ENCODE measurements at places on chromosomes 5 and 9.

DNA sequence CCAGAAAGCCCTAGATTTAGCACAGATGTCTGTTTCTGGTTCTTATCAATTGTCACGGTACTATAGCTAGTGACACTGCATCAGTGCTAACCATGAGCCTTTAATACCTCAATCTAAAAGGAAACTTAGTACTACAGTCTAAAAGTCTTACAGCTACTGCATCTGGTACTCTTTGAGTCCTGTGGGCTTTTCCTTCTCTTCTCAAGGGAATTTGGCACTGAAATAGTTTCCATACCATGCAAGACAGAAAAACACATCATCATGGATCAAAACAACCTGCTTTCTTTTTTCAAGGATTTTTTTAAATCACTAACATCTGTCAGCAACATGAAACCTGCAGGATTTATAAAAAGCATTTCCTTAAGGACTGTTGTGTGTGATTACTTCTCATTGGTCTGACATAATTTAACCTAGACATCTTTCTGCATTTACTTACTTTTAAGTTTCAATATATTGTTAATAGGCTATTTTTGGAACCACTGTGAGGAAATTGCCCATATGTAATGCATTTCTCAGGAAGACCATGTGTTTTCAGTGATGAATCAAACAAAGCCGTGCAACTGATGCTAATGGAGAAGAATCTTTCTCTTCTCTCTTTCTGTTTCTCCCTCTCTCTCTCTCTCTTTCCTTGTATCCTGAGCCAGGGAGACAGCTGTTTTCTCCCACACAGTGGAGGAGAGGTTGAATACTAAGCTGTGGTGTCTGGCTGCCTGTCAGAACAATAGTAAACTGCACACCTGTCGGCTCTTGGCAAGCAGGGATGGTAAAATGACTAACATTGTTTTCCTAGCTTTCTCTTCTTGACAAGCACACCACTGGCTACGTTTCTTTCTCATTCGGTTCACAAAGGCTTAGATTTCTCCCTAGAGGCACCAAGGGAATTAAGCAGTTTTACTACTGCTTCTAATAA is 273.4 kb downstream of the CSNK1G3 start:
- DNase-seq = peak; percentile 91

GRCh38 chr9:134061688-134062371 is 6.0 kb downstream of the BRD3 start:
- no peak for DNase-seq

- no peak for DNase-seq
These were observed 126.8 kb upstream of the PTPN3 start for GRCh38 chr9:109624896-109625295.

DNA sequence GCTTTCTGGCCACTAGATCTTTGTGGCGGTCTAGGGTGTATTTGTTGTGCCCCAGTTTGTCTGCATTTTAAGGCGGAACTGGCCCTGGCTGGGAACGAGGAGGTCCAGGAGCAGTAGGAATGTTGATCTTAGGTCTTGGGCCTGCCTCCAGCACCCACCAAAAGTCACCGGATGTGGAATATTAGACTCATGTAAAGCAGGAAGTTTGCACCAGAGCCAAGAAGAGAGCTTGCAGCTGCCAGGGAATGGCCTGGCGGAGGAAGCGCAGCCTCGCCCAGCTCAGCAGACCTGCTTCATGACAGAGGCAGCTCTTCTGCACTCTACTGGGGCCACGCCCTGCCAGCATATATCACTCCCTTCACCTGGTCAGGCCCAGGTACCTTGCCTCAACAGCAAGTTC is 3.3 kb downstream of the GPX3 start:
- no peak for DNase-seq

GRCh38 chr5:168209244-168209995 is 82.0 kb upstream of the WWC1 start:
- peak; percentile 65 for DNase-seq

- no peak for DNase-seq
These were observed 1.6 kb upstream of the FOXD1 start for GRCh38 chr5:73450137-73450536.

GRCh38 chr9:122897969-122898368 is 7.2 kb downstream of the RC3H2 start:
- DNase-seq = no peak

- DNase-seq = peak; percentile 50
These were observed 1.7 kb upstream of the POMT1 start for GRCh38 chr9:131500939-131501541.

DNA sequence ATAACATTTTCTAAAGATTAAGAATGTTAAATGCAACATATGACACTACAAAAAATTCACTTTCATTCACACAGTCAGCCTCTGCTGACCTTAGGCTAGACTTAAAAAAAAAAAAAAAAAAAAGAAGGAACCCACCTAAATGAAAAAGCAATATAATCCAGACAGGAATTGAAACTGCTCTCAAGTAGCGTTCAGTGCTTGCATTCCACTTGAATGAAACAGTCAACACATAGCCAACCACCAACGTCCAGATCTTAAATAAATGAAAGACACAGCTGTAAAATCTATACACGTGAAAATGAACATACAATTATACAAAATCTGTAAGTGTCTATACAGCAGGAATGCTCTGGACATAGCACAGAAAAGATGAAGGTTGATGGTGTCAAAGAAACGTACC is 11.4 kb downstream of the TMEM245 start:
- peak; percentile 77 for DNase-seq

GRCh38 chr5:126865299-126865698 is 88.4 kb downstream of the LMNB1 start:
- DNase-seq = peak; percentile 68

DNA sequence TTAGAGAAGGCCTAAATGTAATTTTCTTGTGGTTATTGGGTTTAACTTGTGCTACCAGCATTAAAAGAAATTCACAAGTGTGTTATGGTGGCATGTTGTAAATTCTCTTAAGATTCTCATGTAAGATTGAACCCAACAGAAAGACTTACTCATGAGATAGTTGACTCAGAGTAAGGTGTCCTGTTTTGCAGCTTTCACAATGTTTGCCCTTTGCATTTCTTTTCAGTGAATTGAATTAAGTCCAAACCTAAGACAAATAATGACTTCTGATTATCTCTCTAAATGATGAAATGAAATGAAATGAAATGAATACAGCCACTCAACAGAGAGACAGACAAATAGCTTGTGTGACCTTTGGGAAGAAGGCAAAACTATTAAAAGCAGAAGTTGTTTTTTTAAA is 1696.9 kb upstream of the WWC1 start:
- DNase-seq = no peak

DNA sequence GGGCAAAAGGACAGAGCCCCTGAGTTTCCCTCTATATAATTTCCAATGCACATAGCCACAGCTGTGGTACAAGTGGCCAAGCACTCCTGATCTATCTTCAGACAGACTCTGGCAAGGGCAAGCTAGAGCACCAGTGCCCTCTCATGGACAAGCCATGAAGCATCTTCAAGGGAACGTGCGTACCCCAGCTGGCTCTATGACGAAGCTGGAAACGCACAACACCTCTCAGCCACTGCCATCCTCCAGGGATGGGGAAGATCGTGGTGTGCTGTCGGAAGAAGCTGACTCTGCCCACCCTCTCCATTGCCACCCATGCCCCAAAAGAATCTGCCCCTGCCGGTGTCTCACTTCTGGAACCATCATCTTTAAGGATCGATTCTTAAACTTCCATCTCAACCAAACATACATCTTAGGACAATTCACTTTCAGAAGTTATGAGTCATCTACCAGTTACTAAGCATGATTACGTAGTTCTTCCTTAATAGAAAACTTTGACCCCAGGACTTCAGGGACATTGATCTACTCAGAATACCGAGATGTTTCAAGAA is 482.9 kb downstream of the AGTPBP1 start:
- peak; percentile 77 for DNase-seq

DNA sequence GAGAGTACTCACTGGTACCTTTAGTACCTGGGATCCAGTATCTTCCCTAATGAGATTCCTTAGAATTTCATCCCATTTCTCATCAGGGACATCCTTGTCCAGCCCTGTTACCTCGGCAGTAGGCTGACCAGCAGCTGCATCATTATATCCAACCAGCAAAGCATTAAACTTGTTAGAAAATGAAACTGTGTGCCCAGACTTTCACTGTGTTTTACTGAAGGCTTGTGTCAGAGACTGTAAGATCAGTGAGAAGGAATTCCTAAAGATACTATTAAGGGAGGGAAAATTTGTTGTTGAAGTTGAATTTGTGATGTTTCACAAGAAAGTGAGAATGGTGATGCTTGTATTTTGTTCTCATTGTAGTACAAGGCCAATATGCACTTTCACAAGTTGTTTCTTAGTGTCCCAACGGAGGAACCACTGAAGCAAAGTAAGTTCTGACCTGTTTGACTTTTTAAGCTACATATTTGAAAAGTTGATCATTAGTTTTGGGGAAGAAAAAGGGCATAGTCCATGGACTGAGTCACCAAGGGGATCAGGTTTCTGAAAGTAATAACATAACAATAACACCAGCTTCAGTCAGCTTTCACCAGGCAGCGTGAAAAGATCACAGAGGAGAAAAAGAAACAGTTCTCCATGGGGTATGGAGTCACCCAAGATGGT is 48.8 kb downstream of the GRAMD2B start:
- DNase-seq = peak; percentile 86

GRCh38 chr5:159805021-159805420 is 111.3 kb upstream of the ADRA1B start:
- DNase-seq = peak; percentile 33

- peak; percentile 63 for DNase-seq
These were observed 566.2 kb upstream of the WWC1 start for GRCh38 chr5:167725264-167725663.

- DNase-seq = no peak
These were observed 22.6 kb downstream of the PLAC8L1 start for GRCh38 chr5:146082798-146083197.

GRCh38 chr5:92309336-92309991 is 926.3 kb upstream of the ARRDC3 start:
- peak; percentile 48 for DNase-seq

DNA sequence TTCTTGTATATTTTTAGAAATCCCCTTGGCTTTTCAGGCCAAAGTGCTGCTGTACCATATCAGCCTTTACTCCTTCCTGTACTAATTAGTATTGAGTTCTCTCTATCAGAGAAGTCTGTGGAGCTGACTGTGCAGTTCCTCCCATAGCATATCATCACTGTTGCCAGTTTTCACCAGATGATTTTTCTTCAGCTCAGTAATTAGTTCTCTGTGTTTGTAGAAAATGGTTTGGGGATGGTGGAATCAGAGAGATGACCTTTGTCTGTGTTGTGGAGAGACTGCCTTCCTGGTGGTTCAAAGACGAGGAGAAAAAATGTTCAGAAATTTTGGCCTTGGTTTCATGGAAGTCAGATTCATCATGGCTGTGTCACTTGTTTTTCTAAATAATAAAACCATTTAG is 227.5 kb upstream of the ACTBL2 start:
- DNase-seq = peak; percentile 29

All from fibroblast of skin of back (primary cell).